Immature natural killer cell (primary cell): ENCODE measurements at places on chromosomes 5 and 9. TPM values are rescaled to one million over a fixed set of nuclear protein-coding genes. Genes with fewer than 3 reads are reported as not detected.
A peak's percentile ranks its signal among the peaks of the same experiment; 100 is the strongest.

Gene ACOT12
- not detected for polyA plus RNA-seq

- H3K27ac ChIP-seq = no peak overlapping the region
- no peaks in the 10 kb centered on the region for H3K36me3 ChIP-seq
Measured at GRCh38 chr5:2157372-2157771, 274.6 kb upstream of the IRX4 start.

DNA sequence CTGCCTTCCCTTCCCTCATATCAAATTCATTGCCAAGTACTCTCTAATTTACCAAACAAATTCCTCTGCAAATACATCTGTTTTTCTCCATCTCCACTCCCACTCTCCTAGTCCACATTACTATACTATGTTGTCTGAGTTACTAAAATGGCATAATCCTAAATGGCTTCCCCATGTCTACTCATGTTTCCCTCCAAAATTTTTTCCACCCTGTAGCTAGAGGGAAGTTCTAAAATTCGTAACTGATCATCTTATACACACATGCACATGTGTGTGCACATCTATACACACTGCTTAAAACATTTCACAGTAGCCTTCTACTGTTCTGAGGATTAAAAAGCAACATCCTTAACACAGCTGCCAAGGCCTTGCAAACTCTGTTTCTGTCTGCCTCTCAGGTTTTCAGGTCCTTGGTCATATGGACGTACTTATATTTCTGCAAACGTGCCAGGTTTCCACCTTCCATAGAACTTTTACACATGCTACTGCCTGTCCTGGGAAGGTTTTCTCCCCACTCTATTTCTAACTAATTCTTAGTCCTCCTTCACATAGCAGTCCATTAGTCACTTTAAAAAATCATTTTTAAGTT is 140.6 kb downstream of the LURAP1L start:
- H3K27me3 ChIP-seq = no peaks in the 10 kb centered on the region
- H3K4me1 ChIP-seq = no peaks in the 10 kb centered on the region
- DNase-seq = no peak
- H3K27ac ChIP-seq = no peak overlapping the region
- H3K4me3 ChIP-seq = no peak overlapping the region

DNA sequence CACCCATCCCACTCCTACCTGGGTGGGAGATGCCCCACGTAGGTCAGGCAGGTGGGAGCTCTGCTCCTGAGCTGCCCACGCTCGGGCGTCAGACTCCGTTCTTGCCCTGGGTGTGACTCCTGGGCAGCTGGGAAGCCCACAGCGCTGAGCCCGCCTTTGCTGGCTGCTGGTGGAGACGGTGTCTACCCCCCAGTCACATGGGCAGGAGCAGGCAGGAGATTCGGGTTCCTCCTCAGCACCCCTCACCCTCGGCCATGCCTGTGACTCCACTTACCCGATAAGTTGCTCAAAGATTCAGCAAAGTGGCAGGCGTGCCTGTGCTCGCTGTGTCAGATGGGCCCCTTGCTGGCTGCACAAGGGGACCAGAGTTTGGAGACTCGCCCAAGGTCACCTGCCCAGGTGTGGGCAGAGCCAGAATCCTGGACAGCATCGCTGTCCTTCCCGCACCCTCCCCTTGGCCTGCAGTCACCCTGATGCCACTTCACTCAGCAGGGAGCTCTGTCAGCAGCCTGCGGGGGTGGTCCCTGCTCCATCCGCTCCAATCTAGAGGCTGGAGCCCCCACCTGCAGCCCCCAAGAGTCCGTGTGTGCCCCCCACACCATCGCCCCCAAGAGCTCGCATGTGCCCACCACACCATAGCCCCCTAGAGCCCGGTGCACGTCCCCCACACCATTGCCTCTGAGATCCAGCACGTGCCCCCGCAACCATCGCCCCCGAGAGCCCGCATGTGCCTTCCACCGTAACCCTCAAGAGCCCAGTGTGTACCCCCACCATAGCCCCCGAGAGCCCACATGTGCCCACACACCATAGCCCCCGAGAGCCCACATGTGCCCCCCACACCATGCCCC is 4.2 kb downstream of the LCN1 start:
- H3K27ac ChIP-seq = no peak overlapping the region
- no peaks in the 10 kb centered on the region for H3K36me3 ChIP-seq
- no peak overlapping the region for H3K4me3 ChIP-seq
- H3K27me3 ChIP-seq = no peaks in the 10 kb centered on the region
- DNase-seq = no peak

GRCh38 chr9:81716409-81716808 is 27.1 kb upstream of the TLE1 start:
- no peak for DNase-seq
- peaks cover 3% of the 10 kb centered on the region for H3K36me3 ChIP-seq
- H3K4me3 ChIP-seq = no peak overlapping the region
- no peaks in the 10 kb centered on the region for H3K4me1 ChIP-seq
- no peaks in the 10 kb centered on the region for H3K27me3 ChIP-seq

DNA sequence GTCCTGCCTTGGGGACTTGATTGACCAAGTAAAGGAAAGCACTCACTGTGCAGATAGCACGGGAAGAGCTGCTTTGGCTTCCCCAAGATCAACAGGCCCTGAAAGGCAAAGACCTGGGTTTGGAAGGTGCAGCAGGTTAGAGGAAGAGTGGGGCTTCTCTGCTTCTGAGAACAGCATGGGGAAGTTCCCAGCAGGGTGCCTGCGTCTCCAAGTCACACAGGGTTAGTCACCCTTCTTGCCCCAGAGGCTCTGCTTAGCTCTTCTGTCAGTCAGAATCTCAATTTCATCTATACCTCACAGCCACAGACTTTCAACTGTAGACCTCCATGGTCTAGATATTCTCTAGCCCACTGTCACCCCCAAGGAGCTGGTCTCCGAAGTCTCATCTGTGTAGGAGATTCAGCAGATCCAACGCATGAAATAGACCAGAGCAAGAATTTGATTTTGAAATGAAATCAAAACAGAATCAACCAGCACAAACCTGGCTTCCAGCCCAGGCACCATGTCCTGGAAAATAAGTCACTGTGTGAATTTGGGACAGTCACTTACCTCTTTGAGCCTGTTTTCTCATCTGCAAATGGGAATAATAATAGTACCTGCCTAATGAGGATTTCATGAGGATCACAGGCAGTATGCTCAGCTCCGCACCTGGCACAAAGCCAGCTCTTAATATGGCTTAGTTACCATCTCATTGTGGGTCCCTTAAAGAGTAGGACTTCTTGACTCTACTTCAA is 64.0 kb downstream of the SFXN1 start:
- peaks cover 11% of the 10 kb centered on the region for H3K27me3 ChIP-seq
- no peak overlapping the region for H3K27ac ChIP-seq
- no peaks in the 10 kb centered on the region for H3K4me1 ChIP-seq
- DNase-seq = no peak

Gene HRH2
- 0.34 TPM for polyA plus RNA-seq

- H3K4me1 ChIP-seq = no peaks in the 10 kb centered on the region
- H3K4me3 ChIP-seq = no peak overlapping the region
- no peak for DNase-seq
- no peaks in the 10 kb centered on the region for H3K27me3 ChIP-seq
- no peak overlapping the region for H3K27ac ChIP-seq
Measured at GRCh38 chr9:15612962-15613361, 60.1 kb downstream of the CCDC171 start.

Gene SOWAHA
- polyA plus RNA-seq = not detected

Gene FXN
- polyA plus RNA-seq = 68.9 TPM

Gene TAF11L11
- polyA plus RNA-seq = not detected

DNA sequence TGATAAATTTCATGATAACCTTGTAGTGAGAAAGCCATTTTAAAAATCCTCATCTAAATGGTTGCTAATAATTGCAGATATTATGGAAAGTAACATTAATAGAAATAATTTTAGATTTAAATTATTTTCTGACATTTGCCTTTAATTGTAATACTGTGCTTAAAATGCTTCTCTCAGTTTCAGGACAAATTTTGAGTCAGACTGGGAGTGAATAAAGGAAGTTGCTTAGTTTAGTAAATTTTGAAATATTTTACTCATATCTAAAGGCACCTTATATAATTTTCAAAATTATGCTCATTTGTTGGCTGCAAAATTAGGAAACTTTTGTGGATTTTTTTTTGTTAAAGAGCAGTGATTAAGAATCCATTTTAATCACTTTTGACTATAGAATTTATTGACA is 93.8 kb downstream of the CSNK1G3 start:
- H3K36me3 ChIP-seq = peaks cover 11% of the 10 kb centered on the region
- H3K27me3 ChIP-seq = no peaks in the 10 kb centered on the region

GRCh38 chr5:136062366-136063274 is 33.8 kb downstream of the TGFBI start:
- H3K4me1 ChIP-seq = no peaks in the 10 kb centered on the region
- no peak overlapping the region for H3K27ac ChIP-seq
- no peak overlapping the region for H3K4me3 ChIP-seq
- peak; percentile 25 for DNase-seq

Gene OMD
- not detected for polyA plus RNA-seq

- H3K4me1 ChIP-seq = no peaks in the 10 kb centered on the region
- no peaks in the 10 kb centered on the region for H3K27me3 ChIP-seq
- no peak for DNase-seq
- H3K36me3 ChIP-seq = no peaks in the 10 kb centered on the region
Measured at GRCh38 chr9:75601280-75601679, 289.2 kb upstream of the PCSK5 start.

GRCh38 chr9:15349892-15350761 is 43.1 kb upstream of the TTC39B start:
- H3K27ac ChIP-seq = no peak overlapping the region
- H3K4me1 ChIP-seq = peaks cover 37% of the 10 kb centered on the region
- H3K4me3 ChIP-seq = peak overlapping the region; percentile 3
- no peaks in the 10 kb centered on the region for H3K36me3 ChIP-seq

Gene LMX1B
- polyA plus RNA-seq = not detected

Gene CHSY3
- 0.06 TPM for polyA plus RNA-seq

GRCh38 chr5:176806137-176806536 is 4.2 kb upstream of the UNC5A start:
- H3K27ac ChIP-seq = no peak overlapping the region
- peaks cover 6% of the 10 kb centered on the region for H3K4me1 ChIP-seq
- no peak overlapping the region for H3K4me3 ChIP-seq
- H3K27me3 ChIP-seq = peaks cover 17% of the 10 kb centered on the region

Gene GRK6
- polyA plus RNA-seq = 102 TPM

GRCh38 chr9:110555551-110556331 is 23.8 kb downstream of the SVEP1 start:
- no peaks in the 10 kb centered on the region for H3K27me3 ChIP-seq
- H3K27ac ChIP-seq = no peak overlapping the region
- H3K4me1 ChIP-seq = no peaks in the 10 kb centered on the region
- no peak for DNase-seq

Gene PAEP
- polyA plus RNA-seq = not detected

DNA sequence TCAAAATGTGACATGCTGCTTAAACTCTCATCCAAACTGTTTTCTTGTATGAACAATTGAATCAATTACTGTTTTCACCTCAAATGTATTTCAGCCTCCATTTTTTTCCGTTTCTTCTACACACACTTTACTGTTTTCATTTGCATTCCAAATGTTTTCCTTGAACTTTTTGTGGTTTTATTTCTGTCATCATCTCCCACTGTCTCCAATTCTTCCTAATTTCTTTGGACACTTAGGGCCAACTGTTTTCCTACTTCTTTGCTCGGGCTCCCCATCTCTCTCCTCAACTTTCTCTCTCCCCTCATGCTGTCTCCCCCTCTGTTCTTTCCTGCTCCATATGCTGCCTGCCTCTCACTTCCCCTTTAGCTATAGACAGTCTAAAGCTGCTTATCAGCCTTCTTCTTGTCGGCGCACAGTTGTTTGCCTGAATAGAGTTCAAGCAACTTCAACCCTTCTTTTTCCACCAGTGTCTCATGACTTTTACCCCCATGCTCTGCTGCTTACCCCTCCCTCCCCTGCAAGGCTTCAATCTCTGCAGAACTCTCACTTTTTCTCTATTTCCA is 443.4 kb downstream of the DTWD2 start:
- DNase-seq = no peak
- no peaks in the 10 kb centered on the region for H3K4me1 ChIP-seq
- no peak overlapping the region for H3K4me3 ChIP-seq
- no peaks in the 10 kb centered on the region for H3K27me3 ChIP-seq
- no peaks in the 10 kb centered on the region for H3K36me3 ChIP-seq
- no peak overlapping the region for H3K27ac ChIP-seq

- no peaks in the 10 kb centered on the region for H3K4me1 ChIP-seq
- H3K27ac ChIP-seq = no peak overlapping the region
- no peaks in the 10 kb centered on the region for H3K36me3 ChIP-seq
- peaks cover 6% of the 10 kb centered on the region for H3K27me3 ChIP-seq
- no peak overlapping the region for H3K4me3 ChIP-seq
- DNase-seq = no peak
Measured at GRCh38 chr5:123144096-123144495, 55.1 kb downstream of the PRDM6 start.

- peaks cover 1% of the 10 kb centered on the region for H3K4me1 ChIP-seq
- no peak overlapping the region for H3K4me3 ChIP-seq
- H3K27ac ChIP-seq = no peak overlapping the region
- H3K36me3 ChIP-seq = no peaks in the 10 kb centered on the region
- DNase-seq = no peak
Measured at GRCh38 chr9:136694872-136695247, 7.6 kb upstream of the AGPAT2 start.

GRCh38 chr5:136295914-136296313 is 69.4 kb downstream of the TRPC7 start:
- H3K36me3 ChIP-seq = no peaks in the 10 kb centered on the region
- DNase-seq = no peak
- H3K4me1 ChIP-seq = no peaks in the 10 kb centered on the region
- no peak overlapping the region for H3K27ac ChIP-seq
- peaks cover 3% of the 10 kb centered on the region for H3K27me3 ChIP-seq

DNA sequence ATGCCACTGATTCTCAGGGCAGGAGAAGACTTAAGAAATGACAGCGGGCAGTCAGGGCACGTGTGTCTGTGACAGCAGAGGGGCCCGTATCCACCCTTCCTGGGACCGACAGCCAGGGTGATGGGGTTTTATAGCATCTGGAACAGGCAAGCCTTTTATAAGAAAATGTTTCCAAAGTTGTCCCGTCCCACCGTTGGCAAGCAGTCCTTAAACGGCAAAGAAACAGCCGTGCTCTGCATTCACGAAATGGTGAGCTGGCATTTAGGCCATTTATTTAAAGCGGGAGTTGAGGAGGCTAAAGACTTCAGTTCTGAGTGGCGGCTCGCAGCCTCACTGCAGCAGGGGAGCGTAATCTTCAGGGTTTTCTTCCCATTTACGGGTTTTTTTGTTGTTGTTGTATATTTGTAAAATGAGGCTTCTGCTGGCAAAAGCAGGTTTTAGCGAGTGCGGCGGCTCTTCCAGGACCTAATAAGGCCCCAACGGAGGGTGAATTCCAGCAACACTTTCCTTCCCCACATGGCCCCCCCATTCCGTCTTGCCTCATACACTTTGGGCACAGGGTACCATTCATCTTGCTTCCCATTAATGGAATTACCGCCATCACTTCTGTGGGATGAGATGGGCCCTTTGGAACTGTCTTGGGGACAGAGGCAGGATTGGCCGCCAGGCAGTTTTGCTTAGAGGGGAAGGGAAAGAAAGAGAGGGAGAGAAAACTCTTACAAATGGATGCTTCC is 15.8 kb downstream of the NEK6 start:
- H3K27me3 ChIP-seq = peaks cover 2% of the 10 kb centered on the region
- no peak for DNase-seq
- no peak overlapping the region for H3K4me3 ChIP-seq
- H3K4me1 ChIP-seq = peaks cover 74% of the 10 kb centered on the region
- H3K36me3 ChIP-seq = no peaks in the 10 kb centered on the region

Gene GDNF
- polyA plus RNA-seq = not detected
